ENCODE measurements at places on chromosomes 16 and 17.

GRCh38 chr16:82370282-82370681 lies 200.3 kb upstream of the MPHOSPH6 start:
- DNase-seq: no peak

GRCh38 chr16:66695935-66696668 lies 441 bp downstream of the CMTM4 start:
- DNase-seq: no peak

DNA sequence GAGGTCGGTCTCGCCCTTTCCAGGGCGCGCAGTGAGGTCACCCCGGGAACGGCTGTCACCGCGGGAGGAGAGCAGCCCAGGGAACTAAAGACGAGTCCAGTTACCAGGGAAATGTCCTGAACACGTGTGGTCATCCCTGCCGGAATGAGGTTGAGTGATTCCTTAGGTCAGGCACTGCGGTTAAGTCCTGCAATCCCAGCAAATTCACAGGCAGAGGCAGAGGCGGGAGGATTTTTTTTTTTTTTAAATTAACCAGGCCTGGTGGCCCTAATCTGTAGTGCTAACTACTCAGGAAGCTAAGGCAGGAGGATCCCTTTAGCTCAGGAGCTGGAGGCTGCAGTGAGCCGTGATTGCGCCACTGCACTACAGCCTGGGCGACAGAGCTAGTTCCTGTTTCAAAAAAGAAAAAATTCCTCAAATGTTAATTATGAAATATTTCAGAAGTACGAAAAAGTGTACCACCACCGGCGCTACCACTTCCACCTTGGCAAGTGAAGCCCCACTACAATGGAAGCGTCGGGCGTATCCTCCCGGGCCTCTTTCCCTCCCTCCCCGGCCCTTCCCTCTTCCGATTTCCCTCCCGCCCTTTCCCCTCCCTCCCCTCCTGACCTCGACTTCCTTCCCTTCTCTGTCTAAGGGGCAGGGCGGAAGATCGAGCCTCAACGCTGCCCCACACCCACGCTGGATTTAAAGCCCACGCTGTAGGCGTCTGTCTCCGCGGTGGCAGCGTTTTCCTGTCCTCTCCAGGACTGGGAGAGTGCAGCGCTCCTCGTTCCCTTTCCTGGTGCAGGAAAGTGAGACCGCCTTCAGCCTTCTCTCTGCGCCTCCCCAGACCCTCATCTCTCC lies 27.3 kb downstream of the SLFN11 start:
- peak; percentile 23 for DNase-seq

DNA sequence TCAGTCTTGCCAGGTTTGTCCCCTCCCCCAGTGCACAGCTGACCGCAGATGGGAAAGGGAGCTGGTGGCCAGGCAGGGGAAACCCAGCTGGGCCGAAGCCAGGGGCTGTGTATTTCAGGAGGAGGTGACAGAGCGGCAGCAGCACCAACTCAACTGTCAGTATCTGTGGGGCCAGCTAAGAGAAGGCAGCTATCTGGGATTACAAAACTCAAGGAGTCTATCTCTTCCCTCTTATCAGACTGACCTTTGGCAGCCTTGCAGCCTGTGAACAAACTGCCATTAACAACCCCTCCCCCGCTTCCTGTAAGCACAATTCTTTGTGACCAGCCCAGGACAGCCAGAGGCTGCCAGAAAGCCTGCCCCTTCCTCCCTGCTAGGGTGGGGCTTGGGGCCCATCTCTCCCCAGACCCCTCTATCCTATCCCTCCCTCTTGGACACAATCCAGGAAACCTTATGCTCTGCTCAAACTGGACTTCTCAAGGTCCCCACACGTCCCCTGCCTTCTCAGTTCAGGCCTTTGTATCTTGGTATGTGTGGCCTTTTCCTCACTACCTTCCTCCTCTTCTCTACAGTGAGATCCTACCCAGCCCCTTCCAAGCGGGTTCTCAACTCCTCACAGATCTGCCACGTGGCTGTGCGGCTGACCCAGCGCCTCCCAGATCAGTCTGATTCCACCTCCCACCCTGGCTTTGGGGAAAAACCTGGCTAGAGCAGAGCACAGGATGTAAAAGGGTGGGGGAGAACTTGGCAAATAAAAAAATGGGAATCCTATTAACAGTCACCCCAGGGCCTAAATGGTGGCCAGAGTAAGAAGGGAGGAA lies 10.5 kb downstream of the ST3GAL2 start:
- no peak for DNase-seq

- no peak for DNase-seq
These were observed 231.9 kb downstream of the SEC14L1 start for GRCh38 chr17:77372444-77373298.

Data from iPS DF 19.7 (cell line).